ENCODE measurements at places on chromosomes 2 and 18.

DNA sequence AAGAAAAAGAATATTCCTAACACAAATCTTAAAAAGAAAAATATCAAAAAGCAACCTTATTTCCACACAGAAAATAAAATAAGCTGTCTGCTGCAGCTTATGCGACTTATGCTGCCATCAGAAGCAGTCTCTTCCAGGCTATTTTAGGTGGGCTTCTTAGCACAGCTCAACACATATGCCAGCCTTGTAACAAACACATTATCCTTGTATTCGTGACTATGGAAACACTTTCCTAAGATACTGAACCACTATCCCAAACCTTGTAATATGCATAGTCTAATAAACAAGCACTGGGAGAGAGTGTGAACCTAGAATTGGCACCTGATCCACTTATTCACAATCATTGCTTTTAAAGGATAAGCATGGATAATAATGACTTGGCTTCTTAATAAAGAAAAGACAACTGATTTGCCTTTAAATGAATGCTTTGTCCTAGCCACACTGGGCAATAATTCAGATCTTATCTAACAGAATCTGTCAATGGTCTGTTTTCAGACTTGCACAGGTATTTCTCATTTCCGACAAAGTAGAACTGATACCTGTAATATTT is 40.0 kb upstream of the RNU4ATAC start:
- no peak for DNase-seq

DNA sequence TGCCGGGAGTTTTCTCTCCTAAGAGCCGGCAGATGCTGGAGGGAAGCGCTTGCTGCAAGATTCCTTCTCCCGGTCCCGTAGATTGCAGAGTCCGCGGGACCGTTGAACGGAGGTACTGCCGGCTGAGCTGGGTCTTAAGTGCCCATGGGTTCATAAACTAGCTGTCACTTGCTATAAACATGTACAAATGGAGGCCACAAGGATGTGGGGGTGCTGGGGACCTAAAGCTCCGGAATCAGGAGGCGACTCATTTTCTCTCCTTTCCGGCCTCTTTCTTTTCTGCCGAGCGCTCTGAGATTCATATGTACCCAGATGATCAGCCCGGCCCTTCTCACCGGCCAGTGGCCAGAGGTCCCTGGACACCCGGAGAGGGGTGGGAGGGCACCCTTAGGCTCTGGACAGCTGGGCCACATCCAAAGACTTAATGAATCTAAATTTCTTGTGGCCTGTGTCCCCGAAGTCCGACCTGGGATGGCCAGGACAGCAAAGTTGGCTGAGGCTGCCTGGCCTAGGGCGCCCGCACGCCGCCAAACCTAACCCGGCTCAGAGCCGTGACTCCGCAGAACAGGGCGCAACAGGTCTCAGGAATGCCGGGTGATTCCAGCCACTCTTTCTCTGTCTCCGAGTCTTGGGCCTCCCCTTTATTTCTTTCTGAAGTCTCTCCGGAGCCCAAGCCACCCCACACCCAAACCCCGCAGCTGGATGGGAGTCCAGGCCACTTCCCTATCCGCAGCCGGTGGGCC is 2.4 kb upstream of the PAX3 start:
- no peak for DNase-seq

DNA sequence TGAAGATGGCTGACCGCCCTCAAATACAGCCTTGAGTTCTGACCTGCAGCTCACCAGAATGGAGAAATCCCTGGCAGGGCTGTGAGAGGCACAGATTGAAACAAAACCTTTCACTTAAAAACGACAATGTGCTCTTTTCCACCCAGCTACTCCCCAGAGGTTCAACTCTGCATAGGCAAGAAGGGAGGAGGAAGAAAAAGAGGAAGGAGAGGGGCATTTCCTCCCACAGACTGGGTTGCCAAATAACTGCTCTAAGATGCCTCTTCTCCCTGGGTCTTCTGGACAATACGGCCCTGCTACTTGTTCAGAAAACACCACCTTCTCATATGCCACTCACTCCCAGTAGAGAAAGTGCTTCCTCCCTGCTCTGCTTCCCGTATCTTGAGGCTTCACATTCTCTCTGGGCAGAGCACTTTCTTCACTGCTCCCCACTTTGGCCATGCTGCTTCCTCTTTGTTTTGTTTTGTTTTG is 136.4 kb upstream of the SLC1A4 start:
- DNase-seq = no peak

DNA sequence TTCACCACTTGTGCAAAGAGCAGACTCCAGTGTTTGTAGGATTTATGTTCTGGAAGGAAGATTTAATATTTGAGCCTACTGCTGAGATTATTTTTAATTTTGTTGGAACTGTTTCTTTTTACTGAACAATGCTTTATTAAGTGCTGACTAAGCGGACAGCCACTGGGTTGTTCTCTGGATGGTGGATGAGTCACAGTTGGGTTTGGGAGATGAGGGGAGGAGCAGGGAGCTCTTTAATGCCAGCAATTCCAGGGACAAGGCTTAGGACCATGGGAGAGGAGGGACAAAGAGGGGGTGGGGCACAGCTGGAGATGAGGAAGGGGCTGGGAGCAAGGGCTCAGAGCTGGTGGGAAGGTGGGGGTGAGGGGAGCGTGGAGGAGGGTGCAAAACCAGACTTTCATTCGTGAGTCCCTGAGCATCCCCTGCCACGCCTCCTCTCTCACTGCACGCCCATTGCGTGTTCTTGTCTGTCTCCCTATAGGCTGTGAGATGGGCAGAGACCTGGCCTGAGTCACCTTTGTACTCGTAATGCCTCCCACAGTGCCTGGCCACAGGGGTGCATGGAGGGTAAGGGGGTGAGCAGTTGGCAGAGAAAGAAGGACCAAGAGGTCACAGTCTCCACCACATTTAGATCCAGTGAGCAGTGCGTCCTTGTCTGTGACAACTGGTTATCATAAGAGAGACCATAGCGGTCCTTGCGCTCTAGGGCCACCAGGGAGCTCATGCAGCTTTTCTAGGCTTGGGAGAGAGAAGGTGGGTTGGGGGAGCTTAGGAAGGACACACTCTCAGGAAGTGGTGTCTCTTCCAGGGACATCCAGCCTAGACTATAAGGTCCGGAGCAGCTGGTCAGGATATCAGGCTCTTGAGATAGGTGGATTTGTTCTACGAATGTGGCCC is 18.4 kb downstream of the SLC4A3 start:
- no peak for DNase-seq

DNA sequence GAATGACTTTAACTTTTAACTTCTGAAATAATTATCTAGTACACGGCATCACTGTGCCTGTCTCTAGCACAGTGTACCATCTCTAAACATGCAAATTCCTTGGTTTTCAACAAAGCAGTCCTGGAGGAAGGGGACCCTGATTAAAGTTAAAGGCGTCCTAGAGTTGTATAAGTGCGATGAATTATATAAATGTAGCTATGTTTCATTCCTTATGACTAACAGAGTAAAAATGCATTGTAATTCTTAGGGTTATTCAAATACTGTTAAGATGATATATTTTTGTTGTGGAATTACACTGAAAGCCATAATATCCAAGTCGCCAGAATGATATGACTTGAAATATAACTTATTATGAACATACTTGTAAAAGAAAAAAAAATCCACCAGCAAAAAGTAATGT is 544.9 kb upstream of the LINC00305 start:
- DNase-seq = no peak

Data from stimulated activated CD8-positive, alpha-beta memory T cell treated with anti-CD3 and anti-CD28 coated beads, Interleukin-7, amount 100 ng/mL, for 1 hour (primary cell).